Dermis blood vessel endothelial cell (primary cell): ENCODE measurements at places on chromosomes 5 and 9. TPM values are rescaled to one million over a fixed set of nuclear protein-coding genes. Genes with fewer than 3 reads are reported as not detected.

The NAIP gene
- 0.79 and 3.2 TPM in 2 replicates for total RNA-seq

The MAST4 gene
- 37.8 and 38.3 TPM in 2 replicates for total RNA-seq

The PCDHGB7 gene
- total RNA-seq: 10.2 and 11.9 TPM in 2 replicates

The TNPO1 gene
- 475 and 624 TPM in 2 replicates for total RNA-seq

The AKNA gene
- 2.0 and 3.6 TPM in 2 replicates for total RNA-seq

The FAM200C gene
- total RNA-seq: 3.8 and 4.8 TPM in 2 replicates

The PCDHGA8 gene
- 0.74 and 1.4 TPM in 2 replicates for total RNA-seq

The WNT8A gene
- total RNA-seq: not detected in 2 replicates
